ENCODE measurements at places on chromosomes 3 and 15. TPM values are rescaled to one million over a fixed set of nuclear protein-coding genes. Genes with fewer than 3 reads are reported as not detected.

DNA sequence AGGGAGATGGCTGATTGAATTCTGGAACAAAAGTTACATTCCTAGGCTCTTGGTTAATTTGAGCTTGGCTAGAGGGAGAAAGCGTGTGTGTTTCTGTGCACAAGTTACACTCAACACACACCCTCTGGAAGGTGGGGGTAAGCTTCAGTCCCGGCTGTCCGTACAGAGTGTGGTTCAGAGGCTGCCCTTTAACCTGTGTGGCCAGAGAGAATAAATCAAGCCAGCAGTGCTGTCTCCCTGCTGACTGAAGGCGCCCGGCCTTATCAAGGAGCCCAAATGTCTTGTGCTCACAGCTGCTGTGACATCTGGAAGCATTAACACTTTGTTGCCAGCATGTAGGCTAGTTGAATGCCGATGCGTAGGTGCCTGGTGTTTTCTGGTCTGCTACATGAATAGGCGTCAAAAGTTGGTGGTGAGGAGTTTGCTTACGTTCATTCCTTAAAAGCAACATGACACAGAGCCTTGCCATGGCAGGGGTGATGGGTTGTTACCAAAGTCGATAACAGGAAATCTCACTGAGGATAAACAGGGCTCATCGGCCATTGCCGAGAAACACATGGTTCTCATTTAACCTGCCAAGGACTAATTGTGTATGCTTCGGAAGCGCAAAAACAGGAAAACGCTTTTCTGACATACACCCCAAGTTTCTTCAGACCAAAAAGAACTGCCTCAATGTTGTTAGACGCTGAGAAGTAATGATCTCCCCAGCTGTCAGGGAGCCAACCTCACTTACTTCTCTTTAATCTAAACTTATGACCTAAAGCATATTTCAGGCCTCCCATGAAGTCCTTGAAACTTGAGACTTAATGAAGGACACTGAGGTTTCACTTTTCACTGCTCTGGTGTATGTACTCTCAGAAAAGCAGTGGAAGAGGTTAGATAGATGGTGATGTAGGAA, 95.8 kb upstream of the CTDSPL start:
- no peak for DNase-seq

CHRFAM7A gene
- 0.04 TPM for polyA plus RNA-seq

DNA sequence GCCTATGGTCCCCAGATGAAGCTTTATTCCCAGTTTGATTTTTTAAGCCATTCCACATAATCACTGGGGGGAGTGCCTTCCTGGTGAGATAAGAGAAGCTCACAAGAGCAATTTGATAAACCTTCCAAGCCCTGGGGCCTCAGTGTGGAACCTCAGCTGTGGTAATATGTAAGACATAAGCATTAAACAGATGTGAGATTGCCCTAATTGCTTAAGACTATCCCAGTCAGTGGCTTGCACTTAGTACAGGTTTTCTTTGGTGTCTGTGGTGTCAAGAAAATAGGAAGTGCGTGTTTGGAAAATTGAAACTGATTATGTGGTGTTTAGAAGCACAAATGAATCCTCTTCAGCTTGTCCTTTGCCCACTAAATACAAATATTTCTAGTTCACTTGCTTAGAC, 54.3 kb downstream of the LRRN1 start:
- DNase-seq, result no peak

GPR15 gene
- polyA plus RNA-seq, result not detected

GRCh38 chr3:141682007-141682406, 56.1 kb upstream of the RNF7 start:
- DNase-seq, result no peak

DNA sequence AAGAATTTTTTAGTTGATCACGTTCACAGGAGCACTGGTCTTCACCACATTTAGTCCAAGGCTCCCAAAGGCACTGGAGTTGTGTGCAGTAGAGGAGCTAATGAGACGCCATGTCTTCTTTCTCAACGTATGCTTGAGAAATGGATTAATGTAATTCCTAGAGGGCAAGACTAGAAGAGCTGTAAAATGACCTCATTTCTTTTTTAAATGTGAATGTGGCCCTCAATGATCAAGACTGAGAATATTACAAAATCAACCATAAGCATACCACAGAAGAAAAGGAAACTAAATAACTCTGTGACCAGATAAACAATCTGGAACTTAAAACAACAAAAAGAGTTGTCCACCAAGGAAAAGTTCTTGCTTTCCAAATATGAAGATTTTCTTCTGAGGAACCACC, 112.1 kb upstream of the THBS1 start:
- no peak for DNase-seq

SNX22 gene
- 0.07 TPM for polyA plus RNA-seq

DNA sequence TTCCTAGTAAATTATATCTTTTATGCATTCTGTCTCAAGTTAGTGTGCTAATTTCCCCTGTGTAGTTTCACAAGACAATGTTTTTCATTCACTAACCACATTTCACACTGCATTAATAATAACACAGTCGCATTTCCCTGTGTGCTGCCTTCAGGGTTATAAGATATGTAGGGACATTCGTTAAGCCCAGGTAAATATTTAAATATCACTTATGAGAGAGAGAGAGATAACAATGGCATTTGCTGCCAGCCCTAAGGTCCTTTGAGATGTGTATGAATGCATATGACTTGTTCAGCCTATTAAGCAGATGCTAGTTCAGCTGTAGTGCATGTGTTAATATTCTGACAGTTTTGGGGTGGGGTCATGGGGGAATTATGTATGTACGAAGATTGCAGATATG, 876.7 kb downstream of the NAALADL2 start:
- DNase-seq, result no peak

DNA sequence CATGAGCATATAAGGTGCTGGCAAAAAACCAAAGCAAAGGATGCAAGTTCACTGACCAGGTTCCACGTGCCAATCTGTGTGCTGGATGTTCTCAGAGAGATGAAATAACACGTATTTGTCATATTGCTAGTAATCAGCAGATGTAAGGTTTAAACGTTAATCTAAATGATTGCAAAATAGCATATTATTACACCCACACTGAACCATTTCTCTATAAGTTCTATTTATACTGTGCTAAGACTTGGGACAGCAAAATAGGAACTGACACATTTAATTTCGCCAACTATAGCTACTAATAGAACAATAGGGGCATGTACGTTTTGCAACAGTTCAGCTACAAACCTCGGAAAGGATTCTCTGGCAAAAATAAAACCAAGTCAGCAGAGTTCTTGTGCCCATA, 350.3 kb upstream of the ZNF385D start:
- DNase-seq, result no peak

XCR1 gene
- not detected for polyA plus RNA-seq

GMPPB gene
- 19.0 TPM for polyA plus RNA-seq

CCNB2 gene
- 45.3 TPM for polyA plus RNA-seq

GRCh38 chr3:37236024-37236423, 61.6 kb upstream of the LRRFIP2 start:
- DNase-seq, result no peak

- no peak for DNase-seq
Measured at GRCh38 chr3:122772827-122773226, 20.8 kb downstream of the HSPBAP1 start.

GRCh38 chr3:13866041-13866965, 13.6 kb downstream of the WNT7A start:
- no peak for DNase-seq

ZNF502 gene
- 3.2 TPM for polyA plus RNA-seq

DNA sequence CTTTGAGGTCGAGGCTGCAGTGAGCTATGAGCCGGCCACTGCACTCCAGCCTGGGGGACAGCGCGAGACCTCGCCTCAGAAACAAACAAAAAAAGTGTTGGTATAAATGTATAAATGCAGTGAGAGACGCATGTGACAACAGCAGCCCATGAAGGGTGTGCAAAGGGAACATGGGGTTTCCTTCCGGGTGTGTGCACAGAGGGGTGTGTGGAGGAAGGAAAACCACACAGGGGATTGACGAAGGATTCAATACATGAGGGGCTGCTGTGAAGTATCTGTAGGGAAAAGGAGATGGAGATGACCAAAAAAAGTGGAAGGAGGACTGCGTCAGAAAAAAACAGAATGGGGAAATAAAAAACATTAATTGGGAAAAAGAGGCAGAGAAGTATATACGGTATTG, 1.1 kb downstream of the MTFMT start:
- no peak for DNase-seq
